ENCODE measurements at places on chromosomes 5 and 9.

DNA sequence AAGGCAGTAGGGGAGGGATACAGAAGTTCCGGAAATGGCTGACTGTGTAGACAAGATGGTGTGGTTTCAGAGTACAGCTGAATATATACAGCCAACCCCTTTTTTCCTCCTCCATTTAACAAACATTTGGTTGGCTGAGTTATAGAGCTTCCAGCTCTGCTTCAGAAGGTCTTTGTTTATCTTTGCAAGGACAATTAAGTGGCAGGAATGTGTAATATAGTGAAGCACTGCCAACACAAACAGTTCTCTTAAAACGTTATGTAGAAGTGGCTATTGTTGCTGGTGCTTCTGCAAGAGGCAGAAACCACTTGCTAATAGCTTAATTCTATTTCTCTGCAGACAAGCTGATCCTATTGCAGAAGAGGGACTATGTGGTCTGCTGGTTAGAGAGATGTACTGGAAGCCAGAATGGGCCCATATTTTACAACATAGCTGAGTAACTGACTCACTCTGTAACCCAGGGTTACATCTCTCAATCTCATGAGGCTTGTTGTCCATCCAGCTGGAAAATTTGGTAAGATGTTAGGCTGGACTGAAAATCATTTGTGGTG is 62.7 kb upstream of the OSMR start:
- DNase-seq = peak; percentile 99

- no peak for DNase-seq
These were observed 89.6 kb upstream of the LRRTM2 start for GRCh38 chr5:138964647-138965201.

- no peak for DNase-seq
These were observed 428.8 kb upstream of the CDH6 start for GRCh38 chr5:30764704-30765103.

DNA sequence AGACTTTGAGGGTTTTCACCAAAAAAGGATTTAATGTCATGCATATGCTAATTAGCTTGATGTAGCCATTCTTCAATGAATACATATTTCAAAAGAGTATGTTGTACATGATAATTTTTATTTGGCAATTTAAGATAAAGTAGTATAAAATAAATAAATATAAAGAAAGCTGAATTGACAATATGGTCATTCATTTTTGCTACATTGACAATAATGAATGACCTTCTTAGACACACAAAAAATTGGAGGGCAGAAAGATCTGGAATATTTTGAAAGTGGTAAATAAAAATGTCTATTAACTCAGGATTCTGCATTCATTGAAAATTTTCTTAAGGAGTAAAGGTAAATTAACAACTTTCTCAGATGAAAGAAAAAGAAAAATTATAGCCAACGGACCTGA is 324.8 kb upstream of the FTMT start:
- DNase-seq = no peak

DNA sequence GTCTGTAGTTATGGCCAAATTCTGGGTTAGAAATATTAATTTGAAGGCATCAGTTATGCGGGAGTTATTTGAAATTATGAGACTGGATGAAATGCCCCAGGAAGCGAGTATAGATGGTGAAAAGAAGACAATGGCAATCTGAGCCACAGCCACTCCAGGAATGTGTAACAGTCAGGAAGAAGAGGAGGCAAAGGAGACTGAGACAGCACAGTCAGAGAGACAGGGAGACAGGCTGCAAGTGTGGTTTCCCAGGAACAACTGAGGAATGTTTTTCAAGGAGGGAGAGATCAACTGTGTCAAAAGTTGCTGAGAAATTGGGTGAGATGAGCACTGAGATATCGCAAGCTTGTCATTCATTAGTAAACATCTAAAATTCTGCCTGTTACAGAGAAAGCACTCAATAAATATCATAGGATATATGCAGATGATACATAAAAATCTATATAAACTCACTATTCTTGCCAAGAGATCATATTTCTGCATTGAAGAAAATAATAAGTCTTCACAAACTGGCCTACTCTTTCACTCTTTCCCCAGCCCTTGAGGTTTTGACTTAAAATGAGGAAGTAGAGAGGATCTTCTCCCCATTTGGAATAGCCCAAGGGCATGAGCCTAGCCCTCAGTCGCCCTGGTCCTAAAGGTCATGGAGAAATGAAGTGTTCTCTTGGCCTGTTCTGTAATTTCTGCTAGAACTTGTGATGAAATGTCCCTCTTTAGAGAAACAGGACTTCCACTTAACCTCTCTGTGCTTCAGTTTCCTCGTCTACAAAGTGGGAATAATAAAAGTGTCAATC is 48.5 kb upstream of the RLN1 start:
- no peak for DNase-seq

GRCh38 chr5:111932199-111932598 is 175.2 kb upstream of the NREP start:
- DNase-seq = no peak

DNA sequence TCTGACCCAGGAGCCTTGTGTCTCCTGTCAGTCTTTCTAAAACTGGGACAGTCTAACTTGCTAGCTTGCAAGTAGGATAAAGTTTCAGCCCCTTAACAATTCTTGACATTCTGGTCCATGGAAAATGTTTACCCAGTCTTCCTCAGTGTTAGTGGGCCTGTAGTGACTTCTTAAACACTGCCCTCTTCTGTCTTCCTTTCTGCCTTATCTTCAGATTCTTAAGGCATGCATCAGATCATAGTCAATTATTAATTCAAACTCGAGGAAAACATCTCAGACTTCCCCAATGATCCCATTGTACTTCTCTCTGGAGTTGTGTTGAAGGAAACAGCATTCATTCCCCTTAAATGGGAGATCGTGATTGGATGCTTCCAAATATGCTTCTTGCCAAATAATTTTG is 1199.8 kb downstream of the DTWD2 start:
- DNase-seq = no peak

- no peak for DNase-seq
These were observed 180.1 kb downstream of the ICE1 start for GRCh38 chr5:5602554-5602953.

DNA sequence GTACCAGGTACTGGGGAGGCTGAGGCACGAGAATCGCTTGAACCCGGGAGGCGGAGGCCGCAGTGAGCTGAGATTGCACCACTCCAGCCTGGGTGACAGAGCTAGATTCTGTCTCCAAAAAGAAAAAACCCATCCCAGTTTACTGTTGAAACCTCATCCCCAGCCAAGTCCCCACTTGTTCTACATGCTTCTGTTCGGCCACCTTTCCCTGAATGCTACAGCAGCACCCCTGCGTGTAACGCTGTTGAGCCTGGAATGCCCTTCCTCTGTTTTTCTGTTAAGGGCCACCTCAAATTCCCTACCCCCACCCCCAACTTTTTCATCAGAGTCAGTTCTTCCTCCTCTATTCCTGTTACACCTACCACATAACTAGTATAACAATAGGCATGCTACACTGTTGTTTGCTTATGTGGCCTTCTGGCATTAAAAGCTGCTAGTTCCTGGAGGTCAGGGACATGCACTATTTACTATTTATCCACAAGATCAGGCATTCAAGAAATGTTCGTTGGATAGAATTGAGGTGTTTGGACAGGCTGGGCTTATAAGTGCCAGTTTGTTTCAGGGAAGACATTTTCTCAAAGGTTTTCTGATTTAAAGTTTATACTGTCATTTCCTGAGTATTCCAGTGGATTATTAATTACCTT is 47.1 kb upstream of the C5orf47 start:
- no peak for DNase-seq

- DNase-seq = no peak
These were observed 63.9 kb downstream of the SAXO1 start for GRCh38 chr9:18969128-18969527.

GRCh38 chr9:34400275-34400674 is 23.6 kb upstream of the MYORG start:
- no peak for DNase-seq

- DNase-seq = no peak
These were observed 63.6 kb upstream of the C5orf63 start for GRCh38 chr5:127136908-127137307.

DNA sequence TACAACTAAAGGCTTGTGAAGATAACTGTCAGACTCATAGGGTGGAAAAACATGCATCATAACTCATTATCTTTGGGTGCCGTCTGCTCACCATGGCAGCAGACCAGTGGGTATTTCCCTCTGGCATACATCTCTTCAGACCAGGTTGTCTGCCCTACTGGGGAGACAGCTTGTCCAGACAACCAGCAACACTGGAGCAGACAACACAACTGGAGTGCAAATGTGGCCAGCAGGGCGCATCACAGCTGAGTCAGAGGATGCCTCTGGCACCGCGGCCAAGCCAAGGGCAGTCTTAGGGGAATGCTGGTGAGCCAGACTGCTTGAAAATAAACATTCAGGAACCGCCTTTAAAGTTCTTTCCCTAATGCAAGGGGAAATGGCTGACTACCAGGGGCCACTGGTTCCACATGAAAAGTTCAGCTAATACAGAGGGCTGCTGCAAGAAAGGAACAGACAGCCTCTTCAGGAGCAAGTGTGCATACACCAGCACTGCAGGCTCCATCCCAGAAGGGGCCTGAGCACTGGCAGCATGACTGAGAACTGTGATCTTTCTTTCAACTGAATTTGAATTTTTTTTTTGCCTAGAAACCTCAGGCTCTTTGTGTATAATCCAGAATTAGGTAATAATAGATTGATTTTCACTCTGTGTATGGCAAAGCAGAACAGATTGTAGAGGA is 77.3 kb downstream of the MAMDC2 start:
- no peak for DNase-seq

DNA sequence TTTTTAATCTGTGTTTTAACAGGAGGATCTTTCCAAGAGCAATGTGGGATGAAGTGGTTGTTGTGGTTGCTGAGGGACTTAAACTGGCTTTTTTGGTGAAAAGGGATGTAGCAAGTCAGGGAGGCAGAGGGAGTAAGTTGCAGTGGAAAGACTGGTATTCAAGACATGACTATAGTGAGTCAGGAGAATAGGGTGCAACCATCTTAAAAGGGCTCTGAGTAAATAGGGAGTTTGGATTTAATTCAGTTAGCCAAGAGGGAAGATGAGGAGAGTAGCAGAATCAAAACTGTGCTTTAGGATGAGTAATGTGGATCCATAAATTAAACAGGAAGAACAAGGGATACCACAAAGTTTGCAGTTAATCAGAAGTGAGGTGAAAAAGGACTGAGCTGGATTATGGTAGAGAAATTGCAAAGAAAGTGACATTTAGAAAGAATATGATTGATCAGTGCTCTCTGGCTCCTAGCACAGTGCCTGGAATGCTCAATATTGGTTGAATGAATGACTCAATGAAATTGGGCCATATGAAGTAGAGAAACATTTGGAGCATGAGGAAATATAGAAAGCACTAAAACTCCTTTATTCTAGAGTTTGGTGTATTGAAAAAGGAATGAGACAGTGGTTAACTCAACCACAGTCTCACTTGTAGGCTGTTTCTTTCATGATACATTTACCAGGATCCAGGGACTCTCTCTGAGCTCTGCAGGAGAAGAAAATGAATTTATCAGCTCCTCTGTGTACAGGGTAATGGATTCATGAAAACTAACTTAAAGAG is 5.1 kb downstream of the POLR3G start:
- DNase-seq = no peak

- DNase-seq = no peak
These were observed 226.5 kb downstream of the CDK5RAP2 start for GRCh38 chr9:120353506-120353905.

DNA sequence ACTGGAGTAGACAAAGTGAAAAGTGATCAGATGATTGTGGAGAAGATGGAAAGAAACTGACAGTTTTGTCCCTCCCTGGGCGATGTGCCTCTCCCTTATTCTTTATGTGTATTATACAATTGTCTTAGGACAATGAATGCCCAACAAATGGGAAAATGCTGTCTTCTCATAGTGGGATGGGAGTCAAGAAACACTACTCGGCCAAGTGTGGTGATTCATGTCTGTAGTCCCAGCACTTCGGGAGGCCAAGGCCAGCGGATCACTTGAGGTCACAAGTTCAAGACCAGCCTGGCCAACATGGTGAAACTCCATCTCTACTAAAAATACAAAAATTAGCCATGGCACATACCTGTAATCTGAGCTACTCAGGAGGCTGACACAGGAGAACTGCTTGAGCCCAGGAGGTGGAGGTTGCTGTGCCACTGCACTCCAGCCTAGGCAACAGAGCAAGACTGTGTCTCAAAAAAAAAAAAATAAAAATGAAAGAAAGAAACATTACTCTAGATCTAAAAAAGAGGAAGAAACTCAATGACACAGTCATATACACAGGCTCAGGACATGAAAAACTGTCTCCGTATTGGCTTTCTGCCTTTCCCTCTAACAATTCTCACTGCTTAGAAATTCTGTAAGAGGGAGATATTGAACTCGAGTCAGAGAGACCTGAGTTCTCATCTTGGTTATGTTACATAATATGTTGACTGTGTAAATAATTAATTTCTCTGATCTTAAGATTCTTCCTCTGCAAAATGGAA is 67.9 kb upstream of the TARS1 start:
- DNase-seq = no peak

- DNase-seq = no peak
These were observed 500.7 kb downstream of the CETN3 start for GRCh38 chr5:89908876-89909275.

DNA sequence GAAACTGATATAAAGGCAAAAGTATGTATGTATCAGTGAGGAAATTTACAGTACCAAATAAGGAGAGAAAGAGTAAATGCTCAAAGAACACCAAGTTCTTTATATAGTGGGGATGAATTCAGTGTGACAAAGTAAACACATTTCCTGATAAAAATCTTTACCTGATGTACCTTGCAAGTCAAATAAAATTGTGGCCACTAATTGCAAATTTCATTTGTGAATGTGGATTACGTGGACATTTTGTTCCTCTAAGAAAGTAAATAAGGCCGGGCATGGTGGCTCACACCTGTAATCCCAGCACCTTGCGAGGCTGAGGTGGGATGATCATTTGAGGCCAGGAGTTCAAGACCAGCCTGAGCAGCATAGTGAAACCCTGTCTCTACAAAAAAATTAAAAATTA is 25.7 kb downstream of the CEP120 start:
- DNase-seq = no peak

GRCh38 chr5:72122602-72123001 is 15.3 kb downstream of the MAP1B start:
- DNase-seq = no peak

- no peak for DNase-seq
These were observed 10.3 kb upstream of the LAMC3 start for GRCh38 chr9:130998597-130999244.

- no peak for DNase-seq
These were observed 93.6 kb upstream of the TNC start for GRCh38 chr9:115211413-115212124.

- no peak for DNase-seq
These were observed 23.6 kb downstream of the TPD52L3 start for GRCh38 chr9:6351737-6352136.
